NAMALWA (cell line): ENCODE measurements at places on chromosomes 1 and 21.
A peak's percentile ranks its signal among the peaks of the same experiment; 100 is the strongest.

DNA sequence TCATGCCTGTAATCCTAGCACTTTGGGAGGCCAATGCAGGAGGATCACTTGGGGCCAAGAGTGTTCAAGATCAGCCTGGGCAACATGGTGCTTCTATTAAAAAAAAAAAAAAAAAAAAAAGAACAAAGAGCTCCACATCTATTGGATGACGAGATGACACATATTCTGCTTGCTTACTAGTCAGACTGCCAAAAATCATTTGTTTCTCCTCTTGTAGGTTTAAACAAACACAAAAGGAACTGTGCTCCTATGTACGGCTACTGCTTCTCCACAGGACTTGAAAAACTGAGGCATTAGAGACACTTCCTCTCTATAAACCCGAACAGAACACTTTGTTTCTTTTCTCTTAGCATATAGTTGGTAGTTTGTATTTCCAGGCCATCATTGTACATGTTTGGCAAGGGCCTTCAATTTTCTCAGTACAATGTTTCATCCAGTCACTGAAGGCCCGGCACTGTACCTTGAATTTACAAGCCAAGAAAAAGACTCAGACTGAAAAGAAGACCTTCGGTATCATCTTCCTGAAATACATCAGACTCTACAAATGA, 6.0 kb downstream of the TRIT1 start:
- no peak for DNase-seq

DNA sequence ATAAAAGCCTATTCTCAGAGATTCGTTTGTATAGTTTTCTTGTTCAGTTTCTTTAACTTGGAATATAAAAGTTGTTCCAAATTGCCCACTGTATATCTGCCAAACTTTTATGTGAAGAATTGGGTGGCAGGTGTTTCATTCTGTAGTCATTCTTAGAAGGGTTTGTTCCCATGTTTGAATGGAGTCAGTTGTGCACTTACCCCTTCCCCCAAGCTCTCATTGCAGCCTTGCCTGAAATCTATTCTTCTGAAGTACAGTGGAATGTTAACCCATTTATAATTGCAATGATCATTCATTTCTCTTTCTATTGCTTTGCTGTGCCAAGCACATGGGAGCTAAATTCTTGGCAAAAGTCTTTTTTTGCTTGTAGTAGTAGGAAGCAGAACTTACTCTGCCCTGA, 375.3 kb upstream of the C1orf87 start:
- DNase-seq: no peak

DNA sequence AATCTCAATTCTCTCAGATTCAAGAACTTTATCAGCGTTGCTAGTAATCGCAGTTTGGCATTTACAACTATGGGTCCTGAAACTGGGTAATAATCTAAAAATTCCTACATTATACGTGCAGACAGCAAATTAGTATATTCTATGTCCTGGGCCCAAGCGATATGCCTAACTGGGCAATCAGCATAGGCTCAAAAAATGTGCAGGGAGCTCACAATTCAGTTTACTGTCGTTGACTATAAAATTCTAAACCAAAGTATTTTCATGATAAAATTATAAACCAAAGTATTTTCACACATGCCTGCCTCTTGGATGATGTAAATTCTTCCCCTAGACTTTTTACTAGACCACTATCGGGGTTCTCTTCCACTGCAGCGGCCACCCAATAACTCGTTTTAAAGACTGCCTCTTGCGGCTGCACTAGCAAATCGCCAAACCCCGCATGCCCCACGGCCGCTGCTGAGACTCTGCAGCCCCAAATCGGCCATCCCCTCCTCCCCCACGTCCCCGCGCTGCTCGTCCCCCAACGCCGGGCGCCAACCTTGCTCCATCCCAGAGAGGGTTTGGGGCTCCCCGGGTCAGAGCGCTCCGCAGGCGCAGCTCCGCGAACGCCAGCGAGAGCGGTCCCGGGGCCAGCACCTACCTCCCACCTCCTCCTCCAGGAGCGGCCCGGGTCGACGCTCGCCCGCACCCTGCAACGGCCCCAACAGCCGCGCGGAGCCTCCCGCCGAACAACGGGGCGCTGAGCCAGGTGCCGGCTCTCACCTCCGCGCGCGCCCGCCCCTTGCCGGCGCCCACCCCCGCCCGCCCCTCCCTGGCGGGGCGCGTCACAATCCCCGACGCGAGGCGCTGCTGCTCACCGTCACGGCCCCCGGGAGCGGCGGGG, 506 bp downstream of the SSX2IP start:
- DNase-seq: peak; percentile 84

DNA sequence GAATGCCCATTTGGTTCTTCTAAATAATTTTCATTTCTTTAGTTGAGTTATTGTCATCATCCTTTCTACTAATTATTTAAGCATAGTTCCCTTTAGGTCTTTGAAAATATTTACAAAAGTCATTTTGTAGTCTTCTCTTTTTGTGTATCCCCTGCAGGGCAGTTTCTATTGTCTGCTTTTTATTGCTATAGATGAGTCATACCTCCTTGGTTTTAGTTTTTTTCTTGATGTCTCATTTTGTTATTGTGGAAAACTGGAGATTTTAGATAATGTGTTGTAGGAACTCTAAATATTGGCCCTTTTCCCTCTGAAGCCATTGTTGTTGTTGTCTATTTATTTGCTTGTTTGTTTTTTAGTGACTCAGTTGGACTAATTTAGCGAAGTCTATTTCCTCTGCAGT, 387.9 kb downstream of the NUF2 start:
- DNase-seq: no peak
